CD4-positive, alpha-beta T cell treated with Interleukin-6 at 100 ng/mL for 8 hours (primary cell): ENCODE measurements at places on chromosomes 13 and 19.

DNA sequence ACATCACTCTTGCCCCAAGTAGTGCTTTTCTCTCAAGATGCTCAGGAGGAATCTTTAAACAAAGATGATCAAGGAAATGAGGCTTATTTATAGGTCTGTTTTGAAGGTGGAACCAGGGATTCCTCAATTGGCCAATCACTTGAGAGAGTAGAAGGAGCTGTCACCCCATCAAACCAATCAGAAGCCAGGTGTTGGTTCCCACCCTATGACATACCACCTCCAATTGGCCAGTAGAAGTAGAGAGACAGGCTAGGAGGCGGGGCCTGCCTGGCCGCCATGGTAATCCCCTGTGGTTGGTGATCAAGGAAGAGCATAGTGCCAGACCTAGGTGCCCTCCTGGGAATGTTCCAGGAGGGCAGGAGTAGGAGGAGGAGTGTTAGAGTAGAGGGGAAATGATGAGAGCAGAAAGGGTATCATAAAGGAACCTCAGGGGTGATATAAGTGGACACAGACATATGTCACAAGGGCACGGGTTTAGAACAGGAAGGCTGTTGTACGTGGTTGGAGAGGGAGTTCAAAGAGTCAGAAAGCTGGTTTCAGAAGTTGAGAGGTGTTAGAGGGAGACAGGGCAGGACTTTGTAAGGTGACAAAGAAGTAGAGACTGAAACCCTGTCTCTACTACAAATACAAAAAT, 10.5 kb downstream of the PMIS2 start:
- DNase-seq: no peak

GRCh38 chr13:101452519-101453485, at the start of gene ITGBL1:
TSS of gene ITGBL1 (plus strand) at chr13:101452675. CDS start at chr13:101452834, 159 bp downstream.
- DNase-seq: no peak

DNA sequence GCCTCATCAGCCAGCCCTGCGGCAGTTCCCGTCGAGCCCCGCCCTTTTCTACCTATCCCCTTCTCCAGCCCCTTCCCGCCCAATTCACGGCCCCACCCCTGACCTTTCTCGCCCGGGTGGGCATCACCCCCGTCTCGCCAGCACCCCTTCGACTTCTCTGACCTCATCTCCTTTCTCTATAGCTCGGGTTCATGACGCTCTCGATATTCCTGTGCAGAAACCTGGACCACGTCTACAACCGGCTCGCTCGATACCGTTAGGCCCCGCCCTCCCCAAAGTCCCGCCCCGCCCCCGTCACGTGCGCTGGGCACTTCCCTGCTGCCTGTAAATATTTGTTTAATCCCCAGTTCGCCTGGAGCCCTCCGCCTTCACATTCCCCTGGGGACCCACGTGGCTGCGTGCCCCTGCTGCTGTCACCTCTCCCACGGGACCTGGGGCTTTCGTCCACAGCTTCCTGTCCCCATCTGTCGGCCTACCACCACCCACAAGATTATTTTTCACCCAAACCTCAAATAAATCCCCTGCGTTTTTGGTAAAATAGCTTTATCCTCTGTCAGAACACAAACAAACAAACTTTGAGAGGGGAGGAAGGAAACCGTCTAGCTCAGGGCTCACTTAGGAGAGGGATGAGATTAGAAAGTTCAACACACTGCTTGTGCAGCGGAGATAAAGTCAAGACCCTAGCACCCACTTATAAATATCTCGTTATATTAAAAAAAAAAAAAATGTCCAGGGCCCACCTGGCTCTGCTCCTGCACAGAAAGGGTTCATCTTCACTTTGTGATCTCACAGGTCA, 5.1 kb downstream of the CD37 start:
- DNase-seq: no peak

DNA sequence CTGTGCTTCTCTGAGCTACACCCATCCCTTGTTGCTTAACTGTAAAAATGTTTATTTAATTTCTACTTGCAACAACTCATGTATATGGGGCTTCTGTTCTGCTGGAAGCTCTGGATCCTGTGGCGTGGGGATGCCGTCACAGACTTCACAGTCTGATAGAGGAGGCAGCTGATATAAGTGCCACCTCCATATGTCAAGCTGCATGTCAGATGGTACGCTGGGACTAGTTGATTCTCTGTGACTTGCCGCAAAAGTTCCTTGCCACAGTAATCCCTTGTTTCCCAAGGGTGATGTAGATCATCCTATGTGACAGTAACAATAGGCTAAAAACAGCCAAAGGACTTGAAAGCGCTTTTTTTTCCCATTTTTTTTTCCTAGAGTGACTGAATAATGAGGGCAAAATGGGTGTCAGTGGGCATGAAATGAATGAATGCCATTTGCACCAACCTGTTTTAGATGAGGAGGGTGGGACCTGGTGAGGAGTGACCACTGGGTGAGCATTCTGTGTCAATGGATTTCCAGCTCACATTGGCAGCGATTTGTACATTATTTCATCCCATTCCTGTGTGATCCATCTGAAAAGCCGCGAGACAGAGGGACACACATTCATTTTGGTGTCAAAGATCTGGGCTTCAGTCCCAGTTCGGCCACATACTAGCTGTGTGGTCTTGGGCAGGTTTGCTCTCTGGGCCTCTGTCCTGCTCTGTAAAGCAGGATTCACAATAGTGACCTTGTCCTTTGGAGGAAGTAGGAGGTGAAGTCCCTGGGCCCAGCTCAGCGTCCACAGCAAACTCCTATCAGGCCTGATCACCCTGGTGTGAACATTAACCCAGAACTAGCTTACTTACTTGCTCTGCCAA, 88.9 kb upstream of the RNF113B start:
- DNase-seq: no peak
